Peyer's patch (tissue), 4 donors: ENCODE measurements at places on chromosomes 5 and 9. TPM values are rescaled to one million over a fixed set of nuclear protein-coding genes. Genes with fewer than 3 reads are reported as not detected.

ZNG1E gene
- total RNA-seq, result 88.1 TPM

DNA sequence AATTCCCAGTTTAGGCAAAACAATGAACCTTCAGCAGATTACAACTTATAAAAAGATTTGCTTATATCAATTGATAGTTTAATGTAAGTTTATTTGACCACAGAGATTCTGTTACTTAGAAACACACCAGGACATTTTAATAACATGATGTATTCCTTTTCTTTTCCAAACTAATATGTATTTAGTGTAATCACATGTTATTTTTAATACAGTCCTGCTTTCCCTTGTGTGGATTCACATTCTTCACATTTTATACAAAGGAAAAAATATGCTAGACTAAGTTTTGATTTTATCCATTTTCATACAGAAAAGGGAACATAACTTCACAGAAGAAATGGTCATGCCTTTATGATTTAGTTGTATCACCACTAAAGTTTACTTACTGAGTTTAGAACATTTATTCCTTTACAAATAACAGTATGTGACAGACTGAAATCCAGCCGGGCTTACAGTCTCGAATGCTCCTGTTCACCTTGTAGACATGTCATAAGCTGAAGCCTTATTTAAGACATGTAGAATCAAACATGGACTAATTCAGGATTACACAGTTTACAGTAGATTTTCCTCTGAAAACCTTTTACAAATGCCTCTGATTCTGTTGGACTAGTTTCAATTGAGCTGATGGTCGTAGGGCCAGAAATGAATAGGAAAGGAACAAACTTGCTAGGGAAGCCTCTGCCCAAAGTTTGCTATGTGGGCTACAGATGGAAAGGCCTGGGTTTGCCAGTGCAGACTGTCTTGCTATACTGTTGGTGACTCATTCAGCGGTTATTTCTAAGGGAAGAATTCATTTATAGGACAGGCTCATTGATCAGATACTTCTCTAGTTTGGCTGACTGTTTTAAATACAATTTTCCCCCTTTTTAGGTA is 6.6 kb upstream of the ASPN start:
- no peak for DNase-seq

- no peak for DNase-seq
Observed at GRCh38 chr9:135344915-135345500, 134.6 kb upstream of the PPP1R26 start.

- DNase-seq, result no peak
Observed at GRCh38 chr5:1851290-1851934, 31.3 kb downstream of the IRX4 start.

- DNase-seq, result peak; percentile 49
Observed at GRCh38 chr5:16464664-16465543, 696 bp downstream of the ZNF622 start.

GRCh38 chr5:53730943-53731342 is 170.5 kb downstream of the NDUFS4 start:
- DNase-seq, result no peak

LCP2 gene
- total RNA-seq, result 38.5 TPM

DNA sequence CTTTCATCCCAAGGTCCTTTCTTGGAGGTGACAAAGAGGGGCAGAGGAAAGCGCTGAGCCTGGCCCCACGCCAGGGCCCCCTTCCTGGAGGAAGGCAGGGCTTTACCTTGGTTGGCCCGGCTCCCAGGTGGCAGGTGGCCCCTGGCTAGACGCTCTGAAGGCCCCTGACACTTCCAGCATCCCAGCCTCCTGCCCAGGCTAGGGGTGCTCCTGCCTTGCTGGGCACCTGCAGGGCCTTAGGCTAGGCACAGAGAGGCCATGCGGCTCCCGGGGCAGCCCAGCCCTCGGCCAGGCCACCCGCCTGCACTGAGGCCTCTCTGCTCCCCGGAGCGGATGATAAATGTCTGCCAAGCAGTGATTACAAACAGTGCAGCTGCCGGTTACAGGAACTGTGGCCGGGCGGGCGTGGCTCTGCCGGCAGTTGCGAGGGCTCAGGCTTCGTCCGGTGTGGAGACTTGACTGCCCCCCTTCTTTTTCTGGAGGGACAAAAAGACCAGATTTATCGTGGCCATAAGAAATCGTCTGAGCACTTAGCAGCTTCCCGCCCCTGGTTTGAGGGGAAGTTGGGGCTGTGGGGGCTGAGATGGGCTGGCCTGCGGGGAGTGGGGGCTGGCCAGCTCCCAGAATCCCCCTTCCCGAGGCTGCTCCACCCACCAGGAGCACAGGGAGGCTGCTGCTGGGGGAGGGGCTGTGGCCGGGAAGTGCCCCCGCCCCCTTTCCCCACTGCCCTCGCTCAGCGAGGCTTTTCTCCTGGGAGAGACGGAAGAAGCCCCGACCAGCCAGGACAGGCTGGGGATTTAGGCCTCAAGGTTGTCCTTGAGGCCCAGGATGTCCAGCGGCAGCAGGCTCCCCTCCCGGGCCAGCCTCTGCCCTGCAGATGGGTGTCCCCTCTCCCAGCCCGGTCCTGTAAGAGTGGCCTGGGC is 31.6 kb upstream of the UBAC1 start:
- peak; percentile 81 for DNase-seq

INSYN2B gene
- total RNA-seq, result not detected

MEGF10 gene
- 0.19 TPM for total RNA-seq

GRCh38 chr9:129141066-129142041 is 30.1 kb downstream of the PTPA start:
- DNase-seq, result peak; percentile 88
